ENCODE measurements at places on chromosomes 3 and 15.
A peak's percentile ranks its signal among the peaks of the same experiment; 100 is the strongest.

- no peak for DNase-seq
These were observed 201.1 kb downstream of the NR1D2 start for GRCh38 chr3:24145981-24146822.

DNA sequence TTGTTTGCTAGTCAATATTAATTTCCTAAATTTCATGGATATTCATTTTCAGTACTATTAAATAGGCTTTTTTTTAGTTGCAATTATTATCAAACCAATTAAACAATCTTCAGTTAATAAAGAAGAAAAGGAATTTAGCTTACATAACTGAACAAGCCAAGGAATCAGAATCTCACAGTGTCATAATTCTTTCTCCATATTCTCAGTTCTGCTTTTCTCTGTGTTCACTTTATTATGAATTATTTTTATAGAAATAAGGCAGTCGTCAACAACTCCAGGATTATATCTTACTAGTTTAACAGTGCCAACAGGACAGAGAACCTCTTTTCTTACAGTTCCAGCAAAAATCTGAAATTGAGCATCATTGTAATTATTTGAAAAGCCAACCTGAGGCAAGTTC lies 221.7 kb downstream of the CGGBP1 start:
- no peak for DNase-seq

GRCh38 chr3:46334741-46335478 lies 19.0 kb upstream of the CCR2 start:
- no peak for DNase-seq

DNA sequence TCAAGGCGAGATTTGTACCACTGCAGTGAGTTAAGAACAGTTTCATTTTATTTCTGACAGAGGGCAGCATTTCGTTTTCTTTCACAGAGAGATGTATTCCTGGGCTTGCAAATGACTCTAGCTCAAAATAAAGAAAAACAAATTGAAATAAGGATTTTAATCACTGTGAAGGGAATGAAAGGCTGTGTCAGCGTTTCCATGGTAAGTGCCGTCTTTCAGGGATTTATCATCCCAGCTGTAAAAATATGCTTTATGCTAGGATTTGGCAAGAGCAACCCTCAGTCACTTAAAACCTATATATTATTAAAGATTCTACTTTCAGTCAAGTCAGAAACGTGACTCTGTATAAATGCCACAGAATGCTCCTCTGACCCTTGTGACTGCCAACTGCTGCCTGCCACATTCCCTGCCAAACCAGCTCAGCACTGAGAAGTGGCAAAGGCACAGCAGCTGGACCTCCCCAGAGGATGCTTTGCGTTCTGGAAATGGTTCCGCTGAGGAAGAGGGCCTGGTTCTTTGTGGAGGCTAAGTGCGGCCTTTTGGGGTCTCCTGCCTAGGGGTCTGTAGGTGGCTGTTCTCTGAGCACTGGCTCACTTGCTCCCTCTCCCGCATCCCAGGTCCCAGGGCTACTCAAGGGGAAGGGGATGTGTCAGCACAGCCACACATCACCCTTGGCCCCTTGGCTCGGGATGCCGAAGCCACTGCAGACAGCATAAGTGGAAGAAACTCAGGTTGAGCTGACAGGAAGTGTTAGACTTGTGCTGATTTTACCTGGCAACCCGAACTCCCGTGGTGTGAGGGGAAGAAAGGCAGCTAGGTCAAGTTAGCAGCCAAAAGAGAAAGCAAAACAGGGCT lies 56.6 kb upstream of the POMGNT2 start:
- no peak for DNase-seq

DNA sequence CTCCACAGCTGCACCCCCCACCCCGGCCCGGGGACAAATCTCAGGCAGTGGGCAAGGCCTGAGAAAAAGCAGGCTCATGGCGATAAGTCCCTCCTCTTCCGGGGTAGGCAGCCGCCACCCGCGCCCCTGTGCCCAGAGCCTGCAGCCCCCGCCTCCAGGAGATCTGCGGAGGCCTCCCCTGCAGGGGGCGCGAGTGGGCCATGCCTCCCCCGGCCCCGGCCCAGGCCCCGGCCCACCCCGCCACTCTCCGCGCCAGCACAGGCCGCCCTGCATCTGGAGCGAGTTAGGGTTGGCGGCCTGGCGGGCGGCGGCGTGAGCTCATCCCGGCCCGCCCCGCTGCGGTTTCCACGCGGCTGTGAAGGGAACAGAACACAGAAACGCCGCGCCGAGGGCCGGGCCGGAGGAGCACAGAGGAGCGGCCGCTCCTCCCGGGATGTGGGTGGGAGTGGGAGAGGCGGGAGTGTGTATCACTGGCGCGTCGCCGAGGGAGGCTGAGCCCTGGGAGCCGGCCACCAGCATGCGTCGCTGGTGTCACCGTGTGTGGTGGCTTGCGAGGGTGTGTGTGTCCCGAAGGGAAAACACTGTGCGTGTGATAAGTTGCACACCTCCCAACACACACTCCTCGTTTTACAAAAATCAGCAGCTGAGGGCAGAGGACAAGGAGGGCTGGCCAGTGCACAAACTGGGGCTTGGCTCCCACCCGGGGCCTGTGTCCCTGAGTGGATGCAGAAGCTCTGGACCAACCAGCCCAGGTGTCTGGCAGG lies 17.2 kb downstream of the MYL3 start:
- no peak for DNase-seq

GRCh38 chr3:191963182-191963581 lies 502.2 kb downstream of the PYDC2 start:
- DNase-seq: no peak

DNA sequence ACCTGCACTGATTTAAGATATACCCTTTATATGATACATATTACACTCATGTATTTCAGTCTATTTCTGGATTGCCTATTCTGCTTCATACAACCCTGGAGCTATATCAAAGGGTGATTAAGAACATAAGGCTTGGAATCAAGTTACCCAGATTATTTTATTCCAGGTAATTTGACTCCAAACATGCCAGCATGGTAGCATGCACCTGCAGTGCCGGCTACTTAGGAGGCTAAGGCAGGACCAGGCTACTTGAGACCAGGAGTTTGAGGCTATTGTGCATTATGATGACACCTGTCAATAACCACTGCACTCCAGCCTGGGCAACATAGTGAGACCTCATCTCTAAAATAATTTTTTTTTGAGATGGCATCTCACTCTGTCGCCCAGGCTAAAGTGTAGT lies 50.4 kb upstream of the NEO1 start:
- no peak for DNase-seq

GRCh38 chr15:75203017-75203907 lies 1.6 kb downstream of the C15orf39 start:
- DNase-seq: no peak

GRCh38 chr15:67419705-67420104 lies 101.2 kb upstream of the C15orf61 start:
- no peak for DNase-seq

- no peak for DNase-seq
These were observed 28.0 kb upstream of the TEX9 start for GRCh38 chr15:56337084-56337725.

DNA sequence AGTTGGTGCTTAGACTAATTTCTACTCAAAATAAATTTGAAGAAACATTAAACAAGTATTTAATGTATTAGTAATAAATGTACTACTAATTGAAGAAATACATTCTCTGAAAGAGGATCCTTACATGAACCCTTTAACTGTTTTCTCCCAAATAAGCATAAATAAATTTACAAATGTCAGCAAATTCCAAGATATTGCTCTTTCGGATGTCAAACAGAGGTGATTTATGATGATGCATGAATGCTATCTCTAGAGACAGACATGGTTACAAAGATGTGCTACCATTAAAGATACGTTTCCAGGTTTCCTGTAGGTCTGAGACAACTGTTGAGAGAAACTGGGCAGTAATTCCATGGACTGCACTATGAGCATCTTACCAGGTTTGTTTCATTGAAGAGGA lies 629 bp downstream of the GABRR3 start:
- no peak for DNase-seq

DNA sequence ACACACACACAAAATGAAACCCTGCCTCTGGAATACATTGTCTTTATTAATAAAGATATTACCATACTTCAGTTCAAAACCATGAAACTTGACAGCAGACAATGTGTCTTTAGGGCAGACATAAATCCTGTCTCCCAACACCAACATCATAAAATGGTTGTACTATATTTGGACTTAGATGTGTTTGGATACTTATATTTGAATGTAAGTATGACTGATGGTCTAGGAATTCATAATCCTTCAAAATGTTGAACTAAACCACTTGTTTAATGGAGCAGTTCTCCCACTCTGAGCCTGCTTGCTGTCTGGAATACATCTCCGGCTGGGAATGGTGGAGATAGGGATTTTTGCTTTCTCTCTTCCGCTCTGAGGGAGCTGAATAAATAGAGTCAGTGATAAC lies 10.6 kb downstream of the FBN1 start:
- DNase-seq: no peak

- no peak for DNase-seq
These were observed 592.7 kb upstream of the SEMA6D start for GRCh38 chr15:47124430-47125102.

- no peak for DNase-seq
These were observed 18.5 kb downstream of the VIPR1 start for GRCh38 chr3:42520906-42521305.

- DNase-seq: no peak
These were observed 74.3 kb downstream of the LIPC start for GRCh38 chr15:58506064-58506490.

DNA sequence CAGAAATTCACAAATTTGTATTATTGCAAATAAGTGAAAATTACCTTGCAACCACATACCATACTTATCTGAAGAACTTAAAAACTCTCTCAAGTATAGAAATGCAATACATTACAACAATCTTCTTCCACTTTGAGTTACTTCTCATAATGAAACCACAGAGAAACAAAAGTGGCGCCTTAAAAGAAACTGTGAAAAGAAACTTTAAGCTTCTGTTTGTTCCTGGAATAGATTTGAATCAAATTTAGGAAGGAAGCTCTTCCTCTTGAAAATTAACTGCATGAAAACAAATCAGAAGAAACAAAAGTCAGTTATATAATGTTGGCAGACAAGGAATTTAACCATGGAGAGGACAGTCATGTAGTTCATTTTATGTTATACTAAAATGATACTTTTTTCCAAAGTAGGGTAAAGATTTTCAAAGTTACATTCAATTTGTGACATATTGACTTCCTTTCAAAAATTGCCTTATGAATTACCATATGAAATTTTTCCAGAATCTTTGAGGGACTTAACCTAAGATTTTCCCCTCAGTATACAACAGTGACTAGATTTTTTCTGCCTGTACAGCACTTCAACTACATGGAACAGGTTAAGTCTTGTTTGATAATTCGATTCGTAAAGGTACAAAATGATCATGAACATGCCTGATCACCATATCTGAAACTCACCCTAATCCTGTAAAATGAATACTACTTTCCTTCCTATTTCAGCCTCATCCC lies 57.6 kb upstream of the TNFSF10 start:
- no peak for DNase-seq

GRCh38 chr15:79190093-79190492 lies 92.4 kb upstream of the ANKRD34C start:
- DNase-seq: no peak

- DNase-seq: no peak
These were observed 57.6 kb downstream of the CLDN11 start for GRCh38 chr3:170476291-170476690.

DNA sequence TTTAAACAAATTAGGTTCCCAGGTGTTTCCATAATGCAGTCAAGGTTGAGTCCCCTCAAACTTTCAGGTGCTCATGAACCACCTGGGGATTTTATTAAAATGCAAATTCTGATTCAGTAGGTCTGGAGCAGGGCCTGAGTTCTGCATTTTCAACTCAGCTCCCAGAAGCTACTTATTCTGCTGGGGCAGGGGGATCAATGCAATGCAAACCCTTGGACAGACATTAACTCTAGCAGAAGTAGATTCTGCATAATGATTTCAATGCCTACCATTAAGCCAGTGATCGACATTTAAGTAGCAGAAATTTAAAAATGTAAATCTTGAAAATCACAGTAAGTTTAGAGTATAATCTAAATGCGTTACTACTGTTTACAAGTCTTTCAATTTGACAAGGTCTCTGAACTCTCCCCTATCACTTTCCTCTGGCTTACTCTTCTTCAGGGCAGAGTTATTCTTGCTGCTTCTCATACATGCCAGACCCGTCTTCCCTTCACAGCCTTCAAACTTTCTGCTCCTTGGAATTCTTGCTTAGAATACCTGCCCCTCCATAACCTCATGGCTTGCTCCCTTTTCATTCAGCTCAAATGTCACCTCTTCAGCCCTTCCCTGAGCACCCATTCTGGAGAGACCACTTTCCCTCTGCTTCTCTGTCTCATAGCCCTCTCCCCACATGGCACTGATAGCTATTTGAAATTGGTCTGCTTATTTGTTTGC lies 19.3 kb upstream of the DPPA4 start:
- DNase-seq: no peak

GRCh38 chr15:99326235-99326634 lies 75.0 kb downstream of the LRRC28 start:
- no peak for DNase-seq

DNA sequence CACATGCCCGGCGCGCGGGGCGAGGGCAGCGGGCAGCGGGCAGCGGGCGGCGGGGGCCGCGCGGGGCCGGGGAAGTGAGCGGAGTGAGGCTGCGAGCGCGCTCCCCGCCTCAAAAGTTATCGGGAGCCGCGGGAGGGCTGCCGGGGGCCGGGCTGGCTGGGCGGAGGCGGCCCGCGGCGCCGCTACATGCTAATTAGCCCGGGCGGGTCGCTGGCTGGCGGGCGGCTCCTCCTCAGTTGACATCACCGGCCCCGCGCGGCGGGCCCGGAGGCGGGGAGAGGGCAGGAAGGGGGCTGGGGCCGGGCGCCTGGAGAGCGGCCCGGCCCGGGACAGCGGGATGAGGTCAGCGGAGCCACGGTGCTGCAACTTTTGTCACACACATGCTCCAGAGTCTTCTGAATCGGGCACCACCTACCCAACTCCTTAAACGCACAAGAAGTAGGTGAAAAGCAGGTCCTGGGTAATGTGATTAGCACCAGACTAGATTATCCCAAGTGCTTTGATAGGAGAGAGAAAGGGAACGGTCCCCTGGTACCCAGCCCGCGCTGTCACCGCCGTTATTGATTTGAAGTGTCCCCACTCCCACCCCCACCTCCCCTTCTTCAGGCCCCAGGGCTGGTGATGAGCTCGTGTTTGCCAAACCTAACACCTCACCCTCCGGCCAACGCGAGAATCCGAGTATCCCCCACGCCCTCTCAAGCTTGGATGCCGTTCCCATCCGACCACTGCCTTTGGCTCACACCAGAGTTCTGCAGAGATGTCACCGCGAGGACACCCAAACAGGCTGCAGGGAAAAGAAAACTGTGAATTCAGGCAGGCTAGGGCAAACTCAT lies at the start of gene HEG1:
Gene HEG1 (minus strand): TSS at position 85 of the 833 bp plus-strand sequence. CDS start 107 bp downstream, outside the sequence.
- no peak for DNase-seq

- peak; percentile 4 for DNase-seq
These were observed 10.3 kb downstream of the CHP1 start for GRCh38 chr15:41241221-41241964.

DNA sequence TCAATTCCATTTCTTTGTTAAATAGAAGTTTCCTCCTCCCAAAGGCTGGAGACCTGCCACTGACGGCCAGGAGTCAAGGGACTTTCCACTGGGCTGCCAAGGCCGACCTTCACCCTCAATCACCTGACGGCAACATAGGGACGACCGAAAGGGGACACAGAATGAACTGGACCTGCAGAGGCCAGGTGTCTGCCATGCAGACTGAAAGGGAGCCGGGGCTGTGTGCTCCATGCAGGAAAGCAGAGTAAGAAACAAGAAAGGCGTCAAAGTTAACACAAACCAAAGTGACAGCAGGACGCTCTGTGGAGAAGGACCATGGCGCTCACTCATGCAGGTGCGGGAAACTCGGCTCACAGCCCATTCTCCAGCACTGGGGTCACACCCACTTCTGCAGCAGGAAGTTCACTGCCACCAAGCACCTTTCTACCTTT lies 26.1 kb downstream of the ZXDC start:
- no peak for DNase-seq

GRCh38 chr3:21936207-21936606 lies 185.2 kb upstream of the ZNF385D start:
- no peak for DNase-seq
